Germinal center (tissue), 1 donor: ENCODE measurements at places on chromosomes 1 and 21.

- no peak for DNase-seq
Observed at GRCh38 chr1:178632653-178633052, 92.4 kb upstream of the RALGPS2 start.

GRCh38 chr1:218659911-218660677, 315.0 kb downstream of the TGFB2 start:
- DNase-seq: no peak

DNA sequence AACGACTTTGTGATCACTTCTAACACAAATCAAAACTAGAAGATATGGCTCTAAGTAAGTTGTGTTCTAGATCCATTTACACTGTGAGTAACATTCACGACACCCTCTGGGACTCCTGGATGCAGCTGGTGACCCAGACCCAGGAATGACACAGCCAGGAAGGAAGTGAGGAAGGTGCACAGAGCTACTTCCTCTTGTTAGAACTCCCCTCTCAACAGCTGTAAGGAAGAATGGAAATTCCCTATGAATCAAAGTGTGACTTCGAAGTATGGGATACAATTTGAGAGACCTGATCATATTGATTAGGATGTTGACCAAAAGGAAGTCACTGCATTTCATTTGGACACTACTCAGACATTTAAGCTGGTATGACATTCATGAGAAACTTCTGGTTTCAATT, 185.3 kb downstream of the NRIP1 start:
- no peak for DNase-seq

DNA sequence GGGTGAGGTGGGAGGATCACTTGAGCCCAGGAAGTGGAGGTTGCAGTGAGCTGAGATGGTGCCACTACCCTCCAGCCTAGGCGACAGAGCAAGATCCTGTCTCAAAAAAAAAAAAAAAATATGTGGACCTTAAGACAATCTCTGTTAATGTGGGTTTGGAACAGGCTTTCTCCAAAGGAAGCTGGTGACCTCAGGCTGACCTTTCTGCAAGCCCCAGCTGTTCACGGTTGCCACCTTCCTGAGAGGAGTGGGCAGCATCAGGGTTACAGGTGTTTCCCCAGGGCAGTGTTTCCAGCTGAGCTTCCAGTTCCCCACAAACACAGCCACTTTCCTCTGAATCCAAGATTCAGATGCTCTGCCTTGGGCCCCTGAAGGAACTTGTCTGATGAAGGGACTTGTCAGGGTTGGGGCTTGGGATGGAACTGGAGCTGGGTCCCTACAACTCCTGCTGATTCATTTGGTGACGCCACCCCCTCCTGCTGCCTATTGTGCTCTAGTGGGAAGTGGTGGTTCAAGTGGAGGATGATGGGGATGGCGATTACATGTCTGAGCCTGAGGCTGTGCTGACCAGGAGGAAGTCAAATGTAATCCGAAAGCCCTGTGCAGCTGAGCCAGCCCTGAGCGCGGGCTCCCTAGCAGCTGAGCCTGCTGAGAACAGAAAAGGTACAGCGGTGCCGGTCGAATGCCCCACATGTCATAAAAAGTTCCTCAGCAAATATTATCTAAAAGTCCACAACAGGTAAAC, 1.9 kb downstream of the ZBTB48 start:
- DNase-seq: no peak

- no peak for DNase-seq
Observed at GRCh38 chr21:35097525-35097924, 48.4 kb upstream of the RUNX1 start.

GRCh38 chr1:230794871-230795605, 47.9 kb downstream of the CAPN9 start:
- no peak for DNase-seq

DNA sequence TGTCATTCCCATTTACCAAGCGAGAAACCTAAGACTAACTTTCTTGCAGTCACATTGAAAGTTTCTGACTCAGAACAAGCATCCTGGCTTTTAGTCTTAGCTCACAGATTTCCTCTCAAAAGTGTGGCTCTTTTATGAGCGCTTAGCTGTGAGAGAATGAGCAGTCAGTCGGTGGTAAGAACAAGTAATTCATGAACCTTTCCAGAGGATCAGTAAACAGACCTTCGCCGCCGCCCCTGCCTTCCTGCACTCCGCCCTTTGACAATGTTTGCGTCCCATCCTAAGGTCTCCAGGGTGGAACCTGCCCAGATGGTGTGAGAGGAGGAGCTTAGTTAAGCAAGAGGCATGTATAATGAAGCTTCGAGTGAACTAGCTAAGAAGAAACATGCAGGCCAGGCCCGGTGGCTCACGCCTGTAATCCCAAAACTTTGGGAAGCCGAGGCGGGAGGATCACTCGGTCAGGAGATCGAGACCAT, 142.4 kb downstream of the GLUL start:
- no peak for DNase-seq

DNA sequence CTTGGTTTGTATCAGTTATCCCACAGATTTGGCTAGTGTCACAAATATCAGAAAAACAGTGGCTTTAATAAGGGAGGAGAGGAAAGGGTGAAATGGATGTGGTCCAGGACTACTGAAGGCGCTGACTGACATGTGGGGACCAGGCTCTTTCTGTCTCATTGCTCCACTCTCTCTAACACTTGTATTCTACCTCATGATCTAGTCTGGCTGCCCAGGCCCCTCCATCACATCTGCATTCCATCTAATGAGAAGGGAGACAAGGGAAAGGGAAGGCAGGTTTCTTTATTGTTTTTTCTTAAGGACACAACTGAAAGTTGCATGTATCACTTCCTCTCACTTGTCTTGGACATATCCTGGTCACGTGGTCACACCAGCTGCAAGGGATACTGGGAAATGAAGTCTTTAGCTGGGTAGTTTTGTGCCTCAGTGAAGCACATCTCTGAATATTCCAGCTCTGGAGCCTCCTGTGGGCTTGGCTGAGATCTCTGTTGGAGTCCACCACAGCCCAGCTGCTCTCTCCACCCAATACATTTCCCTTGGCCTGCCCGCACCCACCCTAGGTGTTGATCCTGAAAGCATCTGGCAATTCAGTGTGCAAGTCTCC, 42.0 kb upstream of the PADI2 start:
- no peak for DNase-seq
